ENCODE measurements at places on chromosomes 12 and 14.

GRCh38 chr12:40831916-40832315, 139.7 kb downstream of the CNTN1 start:
- no peak for DNase-seq

DNA sequence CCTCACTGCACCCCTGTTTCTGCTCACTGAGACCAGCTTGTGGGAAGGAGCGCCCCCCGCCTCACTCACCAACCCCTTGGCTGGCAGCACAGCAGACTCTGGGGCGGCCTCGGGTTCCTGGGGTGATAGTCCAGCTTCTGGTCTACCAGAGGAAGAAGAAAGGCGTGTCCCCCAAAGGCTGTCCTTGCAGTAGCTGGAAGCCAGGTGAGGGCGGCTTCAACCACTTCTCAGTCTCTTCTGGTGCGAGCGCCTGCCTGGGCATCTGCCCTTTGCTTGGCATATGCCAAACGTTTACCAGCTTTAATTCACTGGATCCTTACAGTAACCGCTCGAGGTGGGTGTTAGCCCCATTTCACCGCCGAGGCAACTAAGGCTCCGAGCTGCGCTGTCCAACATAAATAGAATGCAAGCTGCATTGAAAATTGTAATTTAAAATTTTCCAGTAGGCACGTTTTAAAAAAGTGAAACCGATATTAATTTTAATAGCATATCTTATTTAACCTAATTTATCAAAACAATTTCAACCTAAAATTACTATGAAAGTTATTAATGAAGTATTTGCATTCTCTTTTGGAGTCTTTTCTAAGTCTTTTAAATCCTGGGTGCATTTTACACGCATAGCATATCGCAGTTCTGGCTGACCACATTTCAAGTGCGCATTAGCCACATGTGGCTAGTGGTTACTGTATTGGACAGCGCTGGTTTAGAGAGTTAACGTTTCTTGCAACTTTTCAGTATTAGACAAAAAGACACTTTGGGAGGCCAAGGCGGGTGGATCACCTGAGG, 872 bp downstream of the FAM177A1 start:
- DNase-seq: no peak

DNA sequence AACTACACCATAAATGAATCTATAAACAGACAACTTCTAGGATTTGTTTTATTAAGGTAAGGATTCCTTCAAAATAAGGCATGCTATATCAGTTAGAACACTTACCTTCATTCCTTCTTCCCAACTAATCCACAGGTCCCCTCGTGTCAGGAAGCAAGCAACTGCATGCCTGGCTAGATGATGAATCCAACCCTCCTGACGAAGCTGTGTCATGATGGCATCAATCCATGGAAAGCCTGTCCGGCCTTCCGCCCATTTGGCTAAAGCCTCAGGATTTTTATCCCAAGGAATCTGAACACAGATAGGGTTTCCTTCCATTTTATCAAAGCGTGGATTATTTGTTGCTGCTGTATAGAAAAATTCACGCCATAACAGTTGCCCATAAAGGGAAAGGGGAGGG, 12.5 kb upstream of the MTERF2 start:
- DNase-seq: no peak

GRCh38 chr14:88195676-88196075, 127.4 kb downstream of the KCNK10 start:
- DNase-seq: no peak

DNA sequence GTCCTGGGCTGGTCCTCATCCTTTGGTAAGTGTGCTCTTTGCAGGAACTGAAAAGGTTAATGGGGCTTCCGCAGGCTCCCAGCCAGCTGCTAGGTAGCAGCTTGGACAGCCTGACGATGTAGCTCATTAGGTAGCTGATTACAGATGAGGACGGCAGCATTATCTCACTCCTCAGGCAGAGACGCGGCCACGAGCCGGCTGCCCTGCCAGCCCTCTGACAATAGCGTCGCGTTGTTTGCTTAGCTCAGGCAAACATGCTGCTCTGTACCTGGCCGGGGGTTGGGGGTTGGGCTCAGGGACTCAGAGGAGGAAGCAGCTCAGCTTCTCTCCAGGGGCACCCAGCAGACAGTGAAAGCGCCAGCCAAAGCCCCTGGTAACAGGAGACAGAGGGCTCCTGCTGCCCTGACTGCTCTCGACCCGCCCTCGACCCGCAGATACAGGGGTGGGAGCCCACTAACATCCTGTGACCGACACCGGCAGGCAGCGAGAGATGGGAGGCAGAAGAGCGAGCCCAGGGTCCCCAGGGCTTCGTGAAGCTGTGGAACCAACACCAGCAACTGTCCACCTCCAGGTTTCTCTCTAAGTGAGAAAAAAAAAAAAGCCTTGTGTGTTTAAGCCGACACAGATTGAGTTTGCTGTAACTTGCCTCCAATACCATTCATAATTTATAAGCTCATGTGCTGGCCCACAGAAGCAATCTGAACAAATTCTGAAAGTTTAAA, 53.4 kb upstream of the DLK1 start:
- peak; percentile 79 for DNase-seq

DNA sequence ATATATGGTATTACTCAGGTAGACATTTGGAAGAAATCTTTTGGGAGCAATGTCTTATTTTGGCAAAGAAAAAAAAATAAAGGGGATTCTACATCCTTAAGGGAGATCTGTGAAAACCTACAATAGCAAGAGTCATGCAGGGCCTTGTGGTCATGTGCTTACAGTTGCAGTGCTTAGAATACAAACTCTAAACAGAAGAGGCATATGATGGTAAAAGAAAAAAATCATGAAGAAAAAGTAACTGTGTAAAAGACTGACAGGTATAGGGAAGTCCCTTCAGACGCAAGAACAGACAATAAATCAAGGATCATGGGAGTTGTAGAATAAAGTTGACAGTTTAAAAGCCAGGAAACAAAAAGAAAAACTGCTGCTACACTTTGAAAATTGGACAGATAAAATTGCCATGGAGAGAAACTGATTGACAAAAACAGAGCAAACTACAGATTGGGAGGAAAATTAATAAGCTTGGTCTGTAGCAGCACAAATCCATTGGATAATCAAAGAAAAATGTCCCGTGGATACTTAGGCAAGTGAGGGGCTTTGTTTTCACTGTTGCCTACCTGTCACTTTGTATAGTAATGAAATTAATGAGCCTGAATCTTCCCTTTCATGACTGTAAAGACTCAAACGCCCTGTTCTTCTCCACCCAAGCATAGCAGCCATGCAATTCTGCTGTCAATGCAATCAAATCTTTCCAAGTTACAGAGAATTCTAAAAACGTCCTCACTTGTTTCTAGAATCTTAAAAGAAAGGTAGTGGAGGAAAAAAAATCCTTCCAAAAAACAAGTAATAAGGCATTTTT, 402.0 kb downstream of the SYT1 start:
- no peak for DNase-seq

DNA sequence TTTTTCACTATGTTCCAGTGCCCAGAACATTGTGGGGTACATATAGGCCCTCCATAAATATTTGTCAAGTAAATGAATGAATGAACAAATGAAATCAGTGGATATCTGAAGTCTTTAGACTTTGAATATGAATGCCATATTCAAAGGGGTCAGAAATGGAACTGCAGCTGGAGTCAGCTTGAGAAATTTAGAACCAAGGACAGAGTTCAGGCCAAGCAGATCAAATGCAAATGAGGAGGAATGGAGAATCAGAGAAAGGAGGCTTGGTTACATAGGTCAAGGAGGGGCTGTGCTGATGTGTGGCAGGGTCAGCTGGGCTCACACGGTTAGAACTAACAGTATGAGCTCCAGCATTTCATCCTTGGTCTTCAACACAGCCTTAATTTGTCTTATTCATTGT, 104.0 kb upstream of the SEL1L start:
- no peak for DNase-seq

DNA sequence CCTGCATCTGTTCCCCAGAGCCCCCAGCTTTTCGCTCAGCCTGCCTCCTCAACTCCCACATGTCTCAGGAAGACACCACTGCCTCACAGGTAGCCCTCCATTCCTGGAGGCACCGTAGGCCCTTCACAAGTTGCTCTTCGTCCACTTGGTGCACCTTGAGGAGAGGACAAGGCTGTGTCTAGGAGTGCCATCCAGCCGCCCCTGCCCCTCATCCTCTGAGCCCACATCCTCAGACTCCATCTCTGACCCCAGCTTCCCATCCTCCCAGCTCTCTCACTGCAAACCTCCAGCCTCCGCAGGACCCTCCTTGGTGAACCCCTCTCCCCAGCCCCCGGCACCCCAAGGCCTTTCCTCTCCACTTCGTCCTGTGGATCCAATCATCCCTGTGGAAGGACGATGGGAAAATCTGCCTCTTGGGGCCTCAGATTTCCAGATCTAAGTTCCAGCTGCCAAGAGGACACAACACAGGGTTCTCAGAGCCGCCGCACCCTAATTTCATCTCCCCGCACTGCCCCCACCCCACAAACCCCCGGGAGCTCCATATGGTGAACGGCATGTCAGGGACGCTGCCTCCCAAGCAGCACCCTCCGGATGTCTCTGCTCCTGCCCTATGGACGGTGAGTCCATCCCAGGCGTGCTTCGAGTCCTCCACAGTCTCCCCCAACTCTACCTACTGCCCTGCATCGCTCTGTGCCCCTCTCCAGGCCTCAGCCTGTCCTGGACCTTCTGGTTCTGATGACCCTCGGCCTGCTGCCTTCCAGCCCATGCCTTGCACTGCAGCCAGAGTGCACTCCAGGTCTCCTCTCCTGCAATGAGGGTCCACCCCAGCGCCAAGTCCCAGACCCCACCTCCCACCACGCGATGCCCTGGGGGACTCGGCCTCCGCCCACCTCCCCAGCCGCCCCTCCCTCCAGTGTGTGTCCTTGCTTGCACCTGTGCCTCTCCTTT, 314.1 kb upstream of the DIO3 start:
- no peak for DNase-seq

DNA sequence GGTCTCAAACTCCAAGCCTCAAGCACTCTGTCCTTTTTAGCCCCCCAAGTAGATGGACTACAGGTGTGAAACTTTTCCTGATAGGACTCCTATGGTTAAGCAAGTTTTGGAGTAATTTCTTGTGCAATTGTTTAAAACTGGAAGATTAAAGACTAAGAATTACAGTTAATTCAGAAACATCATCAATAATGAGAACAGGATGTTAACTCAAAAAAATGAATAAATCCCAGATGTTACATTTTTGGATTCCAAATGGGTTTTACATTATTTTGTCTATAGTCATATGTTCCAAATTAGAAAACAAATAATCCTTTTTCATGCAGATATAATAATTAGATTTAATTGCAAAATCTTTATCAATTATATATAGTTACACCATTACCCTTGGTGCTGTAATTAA, 24.4 kb upstream of the KITLG start:
- no peak for DNase-seq

GRCh38 chr14:30283822-30284446, 275.0 kb upstream of the G2E3 start:
- DNase-seq: peak; percentile 59

DNA sequence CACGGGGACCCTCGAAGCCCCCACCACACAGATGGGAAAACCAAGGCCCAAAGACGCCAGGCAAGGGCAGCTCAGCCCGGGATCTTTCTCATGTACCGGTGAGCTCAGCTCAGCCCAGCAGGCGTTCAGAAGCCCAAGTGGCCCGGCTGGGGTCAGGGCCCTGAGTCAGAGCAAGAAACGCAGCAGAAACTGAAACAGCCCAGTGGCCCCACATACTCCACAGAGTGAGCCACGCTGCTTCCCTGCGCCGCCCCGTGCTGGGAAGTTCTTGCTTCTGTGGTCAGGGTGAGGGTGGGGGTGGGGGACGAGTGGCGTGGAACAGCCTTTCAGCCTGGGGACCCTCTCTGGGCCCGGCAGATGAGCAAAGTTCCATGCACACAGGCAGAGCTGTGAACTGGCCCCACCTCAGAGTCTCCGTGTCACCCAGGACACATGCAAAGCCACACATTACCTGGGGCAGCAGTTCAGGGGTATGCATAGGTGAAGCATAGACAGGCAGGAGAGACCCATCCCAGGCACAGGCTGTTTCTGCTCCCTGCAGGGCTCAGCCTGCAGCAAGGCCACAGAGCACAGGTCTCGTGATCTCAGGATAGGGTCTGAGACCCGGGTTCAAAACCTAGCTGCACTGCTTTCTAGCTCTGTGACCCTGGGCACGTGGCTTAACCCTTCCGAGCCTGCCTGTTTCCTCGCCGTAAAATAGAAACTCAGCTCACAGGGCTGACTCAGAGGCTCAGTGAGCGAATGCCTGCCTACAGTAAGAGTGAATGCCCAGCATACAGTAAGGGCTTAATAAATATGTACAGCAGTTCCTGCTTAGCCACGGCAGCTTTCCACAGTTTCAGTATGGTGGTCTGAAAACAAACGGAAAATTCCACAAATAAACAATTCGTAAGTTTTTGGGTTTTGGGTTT, 21.6 kb downstream of the NCOR2 start:
- no peak for DNase-seq

GRCh38 chr12:88580051-88580871, at the start of gene KITLG:
TSS of gene KITLG (minus strand) at chr12:88580471. CDS start at chr12:88580278, 193 bp downstream.
- peak; percentile 90 for DNase-seq

GRCh38 chr12:91316161-91316906, 133.7 kb upstream of the DCN start:
- DNase-seq: no peak

- DNase-seq: no peak
These were observed 105.8 kb upstream of the CPNE8 start for GRCh38 chr12:39011166-39011565.

GRCh38 chr14:71410578-71411284, 503.5 kb downstream of the PCNX1 start:
- no peak for DNase-seq

GRCh38 chr14:104421892-104422828, 157.4 kb upstream of the C14orf180 start:
- no peak for DNase-seq

DNA sequence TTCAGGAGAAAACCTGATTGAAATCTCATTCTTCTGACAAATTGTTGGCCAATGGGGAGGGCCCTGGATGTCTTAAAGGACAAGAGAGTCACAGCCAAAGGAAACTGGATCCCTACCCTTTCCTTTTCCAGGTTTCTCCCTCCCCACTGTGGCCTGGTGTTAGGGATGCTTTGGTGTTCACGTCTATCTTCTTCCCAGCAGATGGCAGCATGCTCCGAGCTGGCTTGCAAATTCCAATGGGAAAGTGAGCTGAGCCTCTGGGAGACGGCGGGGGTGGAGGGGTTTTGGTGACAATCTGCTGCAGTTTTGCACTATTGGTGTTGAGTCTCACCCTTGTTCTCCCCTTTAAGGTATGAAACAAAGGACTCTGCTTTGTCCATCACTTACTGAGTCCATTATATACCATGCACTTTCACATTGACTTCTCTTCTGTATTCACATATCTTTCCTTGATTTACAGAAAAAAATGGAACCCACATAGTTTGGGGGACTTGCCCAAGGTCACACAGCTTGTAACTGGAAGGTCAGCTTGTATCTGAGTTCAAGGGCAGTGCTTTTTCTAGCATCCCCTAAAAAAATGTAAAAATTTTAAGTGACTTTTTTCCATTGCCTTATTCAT, 39.3 kb downstream of the CCDC177 start:
- peak; percentile 89 for DNase-seq

All from iPS-NIHi11 (cell line).